Suprapubic skin (tissue), 4 donors: ENCODE measurements at places on chromosomes 13 and 19.

- no peak for DNase-seq
Observed at GRCh38 chr19:58182577-58182988, 278 bp upstream of the ZNF274 start.

DNA sequence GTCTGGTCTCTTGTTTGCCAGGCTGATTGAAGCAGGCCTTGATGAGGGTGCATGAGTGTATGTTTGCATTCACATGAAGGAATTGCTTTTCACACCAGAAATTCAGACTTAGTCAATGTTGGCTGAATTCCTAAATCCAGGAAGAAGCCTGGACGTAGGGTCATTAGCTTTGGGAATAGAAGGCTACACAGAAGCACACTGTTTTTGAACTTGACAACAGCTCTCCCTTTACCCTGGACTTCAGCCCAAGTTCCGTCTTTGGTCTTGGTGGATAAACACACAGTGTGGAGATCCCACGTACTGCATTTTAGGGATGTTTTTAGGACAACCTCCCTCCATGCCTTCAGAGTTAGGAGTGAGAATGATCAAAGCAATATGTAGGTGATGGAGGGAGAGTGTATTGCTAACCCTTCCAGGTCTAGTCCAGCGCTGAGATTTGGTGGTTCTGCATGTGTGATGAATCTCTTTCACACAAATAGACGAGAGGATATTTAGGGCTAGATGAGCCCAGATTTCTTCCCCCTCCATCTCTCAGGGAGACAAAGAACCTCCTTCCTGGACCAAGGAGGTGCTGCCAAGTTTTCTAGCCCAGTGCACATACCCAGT is 22.8 kb downstream of the TM6SF2 start:
- no peak for DNase-seq

DNA sequence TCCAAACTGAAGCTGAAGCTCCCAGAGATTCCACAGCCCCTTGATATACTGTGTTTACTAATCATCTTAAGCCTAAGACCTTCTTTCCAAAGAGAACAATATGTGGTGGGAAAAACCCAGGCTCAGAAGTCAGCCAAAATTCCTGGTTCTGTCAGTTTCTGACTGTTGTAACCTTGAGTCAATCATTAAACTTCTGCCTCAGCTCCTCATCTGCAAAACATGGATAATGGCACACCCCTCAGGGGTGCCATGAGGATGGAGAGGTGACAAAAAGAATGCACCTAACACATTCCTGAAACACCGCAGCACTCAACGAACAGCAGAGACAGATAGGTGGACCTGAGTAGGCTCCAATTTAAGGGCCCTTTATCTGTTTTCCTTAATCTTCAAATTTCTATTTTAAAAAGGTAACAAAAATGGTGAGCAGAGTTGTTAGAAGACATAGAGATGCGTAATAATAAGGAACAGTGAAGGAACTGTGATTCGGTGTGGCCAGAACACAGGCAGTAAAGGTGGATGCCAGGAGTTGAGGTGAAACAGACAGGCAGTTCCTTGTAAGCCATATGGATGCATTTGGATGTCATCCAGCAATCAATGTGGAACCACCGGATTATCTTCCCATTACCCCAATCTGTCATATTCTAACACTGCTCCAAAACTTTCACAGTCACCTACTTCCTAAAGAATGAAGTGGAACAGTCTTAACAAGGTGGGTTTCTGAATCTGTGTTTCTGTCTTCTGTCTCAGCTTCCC is 56.6 kb upstream of the DOCK9 start:
- DNase-seq = no peak

DNA sequence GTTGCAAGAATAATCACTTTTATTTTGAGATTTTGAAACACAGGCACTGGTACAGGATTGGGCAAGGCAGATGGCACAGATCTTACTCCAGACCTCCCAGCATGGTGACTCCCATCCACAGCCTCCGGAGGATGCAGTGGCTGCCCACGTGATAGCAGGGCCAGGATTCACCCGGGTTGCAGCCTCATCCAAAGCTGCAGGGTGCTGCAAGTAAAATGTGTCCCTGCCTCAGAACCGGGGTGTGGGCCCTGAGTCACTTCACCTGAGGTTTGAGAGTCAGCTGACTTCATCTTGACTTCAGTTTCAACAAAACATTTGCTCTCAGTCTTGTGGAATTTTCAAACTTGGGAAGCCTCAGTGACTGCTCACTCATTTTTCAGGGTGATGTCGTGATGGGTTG is 201.9 kb downstream of the FGF9 start:
- DNase-seq = no peak

DNA sequence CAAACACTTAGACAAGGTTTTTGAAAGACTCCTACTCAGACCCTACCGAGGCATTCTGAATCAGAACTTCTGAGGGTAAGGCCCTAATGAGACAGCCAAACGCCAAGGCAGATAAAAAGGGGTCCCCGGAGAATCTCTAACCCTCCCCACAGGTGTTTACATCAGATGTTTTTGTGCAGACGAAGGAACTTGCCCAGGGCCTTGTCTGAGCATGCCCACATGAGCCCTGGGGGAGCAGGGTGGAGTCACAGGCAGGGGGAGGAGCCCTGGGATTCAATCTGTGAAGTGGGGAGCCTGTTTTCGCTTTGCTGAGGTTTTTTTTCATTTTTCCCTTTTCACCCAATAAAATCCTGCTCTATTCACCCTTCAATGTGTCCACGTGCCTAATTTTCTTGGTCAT is 61.6 kb upstream of the MED4 start:
- no peak for DNase-seq

DNA sequence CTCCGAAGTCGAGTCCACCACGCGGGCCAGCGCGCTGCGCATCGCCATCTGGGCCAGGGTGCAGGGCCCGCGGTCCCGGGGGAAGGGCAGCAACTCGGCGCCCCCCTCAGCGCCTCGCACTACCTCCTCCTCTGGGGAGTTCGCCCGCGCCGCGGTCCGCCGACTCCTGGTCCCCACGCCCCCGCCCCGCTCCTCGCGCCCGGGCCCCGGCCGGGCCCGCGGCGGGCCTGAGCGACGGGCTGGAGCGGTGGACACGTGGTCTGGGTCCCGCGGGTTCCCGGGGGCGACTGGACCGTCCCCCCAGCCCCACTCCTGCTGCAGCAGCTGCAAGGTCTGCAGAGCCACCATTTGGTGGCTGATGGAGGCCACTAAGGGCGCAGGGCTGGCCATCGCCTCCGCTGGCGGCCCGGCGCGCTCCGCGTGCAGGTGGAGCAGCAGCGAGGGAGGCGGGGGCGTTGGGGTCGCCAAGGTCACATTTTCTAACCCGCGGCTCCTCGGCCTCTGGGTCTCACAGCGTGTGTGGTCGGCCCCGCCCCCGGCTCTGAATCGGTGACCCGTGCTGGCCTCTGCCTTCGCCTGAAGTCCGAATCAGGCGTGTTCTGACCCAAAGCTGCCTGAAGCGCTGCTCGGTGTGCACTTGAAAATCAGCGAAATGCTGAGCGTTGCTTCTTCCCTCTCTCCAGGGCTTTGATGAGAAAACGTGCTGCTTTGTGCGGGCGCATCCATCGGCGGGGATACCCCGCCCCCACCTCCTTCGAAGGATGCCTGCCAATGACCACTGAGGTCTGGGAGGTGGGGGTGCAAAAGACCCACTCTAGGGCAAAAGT is at the start of gene DLEU7:
Gene DLEU7 (minus strand): TSS at position 436 of the 827 bp plus-strand sequence. CDS start 46 bp downstream, at position 390.
- DNase-seq = no peak

DNA sequence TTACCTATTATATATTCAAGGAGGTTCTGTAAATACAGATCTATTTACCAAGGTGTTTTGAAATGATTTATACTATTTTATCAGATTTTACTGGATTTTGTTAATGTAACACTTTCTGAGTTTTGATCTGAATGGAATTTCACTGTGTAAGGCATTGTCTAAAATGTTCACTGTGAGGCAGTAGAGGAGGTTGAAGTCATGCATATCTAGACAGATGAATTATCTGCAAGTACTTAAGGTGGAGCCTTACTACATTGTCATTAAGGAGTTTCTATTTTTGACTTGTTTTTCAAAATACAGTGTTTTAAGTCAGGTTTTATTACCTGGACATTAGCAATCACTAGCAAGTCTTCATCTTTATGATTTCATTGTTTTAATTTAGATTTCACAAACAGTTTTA is 62.1 kb downstream of the TM9SF2 start:
- DNase-seq = no peak
